ENCODE measurements at places on chromosomes 1 and 21.

GRCh38 chr1:31437433-31438037, 24.5 kb downstream of the SERINC2 start:
- no peak for DNase-seq

DNA sequence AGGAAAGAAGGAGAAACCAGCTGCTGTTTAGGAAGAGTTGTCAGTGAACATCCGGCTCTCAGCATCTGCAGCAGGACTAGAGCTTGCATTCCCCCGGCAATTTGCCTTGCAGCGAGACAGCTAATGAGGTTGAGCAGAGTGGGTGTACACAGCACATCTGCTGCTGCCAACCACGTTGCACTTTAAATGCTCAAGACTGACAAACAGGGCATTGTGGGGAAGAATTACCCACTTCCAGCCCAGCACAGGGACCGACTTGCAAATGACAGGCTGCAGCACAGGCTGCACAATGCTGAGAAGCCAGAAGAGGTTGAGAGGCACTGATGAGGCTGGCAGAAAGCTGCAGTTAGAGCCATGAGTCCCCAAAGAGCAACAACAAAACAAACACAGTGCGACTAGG, 47.5 kb upstream of the PLA2G2C start:
- DNase-seq: no peak

DNA sequence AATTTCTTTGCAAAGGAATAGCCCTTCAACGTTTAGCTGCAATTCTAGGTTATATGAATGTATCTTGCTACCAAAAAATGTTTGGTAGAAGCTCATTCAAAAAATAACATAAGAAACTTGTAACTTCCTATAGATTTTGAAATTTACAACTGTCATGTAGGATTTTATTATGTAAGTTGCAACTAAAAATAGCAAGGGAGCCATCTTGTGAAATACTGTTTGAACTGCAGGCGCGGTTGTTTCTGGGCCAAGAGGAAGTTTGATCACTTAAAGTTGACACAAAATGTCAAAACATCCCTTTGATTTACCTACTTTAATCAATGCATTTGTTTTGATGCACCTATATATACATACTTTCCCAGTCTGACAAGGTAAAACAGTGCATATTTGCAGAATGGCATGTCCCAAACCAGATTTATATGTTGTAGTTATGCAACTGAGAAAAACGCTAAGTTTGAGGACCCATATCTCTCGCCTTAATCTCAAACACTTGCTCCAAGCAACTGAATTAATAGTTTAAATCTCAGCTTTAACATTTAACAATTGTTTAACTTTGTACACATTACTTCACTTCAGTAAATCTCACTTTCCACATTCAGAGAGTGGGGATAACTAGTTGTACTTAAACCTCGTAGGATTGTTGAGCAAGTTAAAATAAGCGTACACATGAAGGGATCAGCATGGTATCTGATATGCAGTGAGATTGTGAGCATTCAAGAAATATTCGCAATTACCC, 63.9 kb downstream of the KCNK2 start:
- DNase-seq: no peak

- DNase-seq: no peak
Measured at GRCh38 chr1:147630447-147630846, 39.9 kb downstream of the ACP6 start.

DNA sequence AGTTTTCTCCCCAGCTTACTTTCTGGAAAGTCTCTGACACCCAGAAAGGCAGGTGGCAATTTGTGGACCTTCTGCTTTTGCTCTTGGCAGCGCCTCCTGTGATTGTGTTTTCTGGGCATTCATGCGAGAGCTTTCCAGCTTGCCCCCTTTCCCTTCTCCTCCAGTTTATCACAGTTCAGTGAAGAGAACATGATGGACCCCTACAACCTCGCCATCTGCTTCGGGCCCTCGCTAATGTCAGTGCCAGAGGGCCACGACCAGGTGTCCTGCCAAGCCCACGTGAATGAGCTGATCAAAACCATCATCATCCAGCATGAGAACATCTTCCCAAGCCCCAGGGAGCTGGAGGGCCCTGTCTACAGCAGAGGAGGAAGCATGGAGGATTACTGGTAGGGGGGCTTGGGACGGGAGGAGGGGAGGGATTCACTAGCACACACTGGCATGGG, 24.3 kb upstream of the IKBKE start:
- no peak for DNase-seq

GRCh38 chr1:172823534-172823933, 164.6 kb downstream of the FASLG start:
- no peak for DNase-seq

DNA sequence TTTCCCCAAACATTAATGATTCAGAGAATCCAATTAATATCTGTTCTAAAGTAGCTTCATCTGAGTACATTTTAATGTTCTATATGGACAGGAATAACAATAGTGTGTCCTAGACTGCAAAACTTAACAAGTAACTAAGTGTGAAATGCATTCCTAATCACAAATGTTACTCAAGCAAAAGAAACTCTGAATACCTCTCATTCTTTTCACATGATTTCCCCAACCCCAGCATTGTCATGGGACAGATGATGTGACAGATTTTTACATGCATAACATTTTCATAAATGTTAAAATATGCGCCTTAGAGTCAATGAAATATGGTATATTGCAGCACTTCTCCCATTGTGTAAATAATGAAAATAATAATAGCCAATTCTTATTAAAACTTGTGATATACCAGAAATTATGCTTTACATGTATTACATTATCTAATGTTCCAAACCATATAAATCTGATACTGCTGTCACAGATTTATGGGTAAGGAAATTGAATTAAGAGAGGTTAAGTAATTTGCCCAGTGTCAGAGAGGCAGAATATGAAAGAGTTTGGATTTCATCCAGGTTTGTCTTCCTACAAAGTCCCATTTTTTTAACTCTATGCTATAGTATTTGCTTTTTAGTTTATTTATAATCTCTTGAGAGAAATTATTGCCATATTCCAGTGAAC, 269.4 kb downstream of the LRRC7 start:
- no peak for DNase-seq

DNA sequence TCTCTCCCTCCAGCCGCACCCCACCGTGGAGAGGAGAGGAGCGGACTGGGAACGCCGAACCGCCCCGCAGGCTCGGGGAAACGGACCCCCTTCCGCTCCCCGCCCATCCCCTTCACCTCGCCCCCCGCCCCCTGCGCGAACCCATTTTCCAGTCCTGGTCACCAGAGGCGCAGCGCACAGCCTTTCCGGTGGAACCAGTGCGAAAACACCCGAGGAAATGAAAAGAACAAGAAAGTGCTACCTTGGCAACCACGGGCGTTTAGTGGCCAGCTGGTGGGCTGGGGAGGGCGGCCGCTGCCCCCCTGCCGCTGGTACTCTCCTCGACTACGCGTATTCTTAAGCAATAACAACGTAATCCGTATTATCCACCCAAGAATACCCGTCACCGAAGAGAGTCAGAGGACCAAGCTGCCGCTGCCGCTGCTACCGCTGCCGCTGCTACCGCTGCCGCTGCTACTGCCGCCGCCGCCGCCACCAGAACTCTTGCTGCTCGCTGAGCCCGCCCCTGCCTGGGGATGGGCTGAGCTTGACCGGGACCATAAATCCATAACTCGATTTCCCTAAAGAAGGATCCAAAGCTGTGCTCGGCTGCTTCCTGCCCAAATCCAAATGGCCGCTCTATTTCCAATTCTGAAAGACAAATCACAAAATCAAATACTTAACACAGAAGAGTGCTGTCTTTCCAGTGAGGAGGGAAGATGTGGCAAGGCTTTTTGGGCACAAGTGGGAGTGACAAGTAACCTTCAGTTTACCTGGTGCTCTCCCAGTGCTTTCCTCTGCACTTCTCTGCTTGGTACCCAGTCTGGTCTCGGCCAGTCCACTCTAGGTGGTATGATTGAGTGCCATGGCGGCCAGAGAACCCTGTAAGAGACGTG, 125.2 kb upstream of the DPYD start:
- no peak for DNase-seq

DNA sequence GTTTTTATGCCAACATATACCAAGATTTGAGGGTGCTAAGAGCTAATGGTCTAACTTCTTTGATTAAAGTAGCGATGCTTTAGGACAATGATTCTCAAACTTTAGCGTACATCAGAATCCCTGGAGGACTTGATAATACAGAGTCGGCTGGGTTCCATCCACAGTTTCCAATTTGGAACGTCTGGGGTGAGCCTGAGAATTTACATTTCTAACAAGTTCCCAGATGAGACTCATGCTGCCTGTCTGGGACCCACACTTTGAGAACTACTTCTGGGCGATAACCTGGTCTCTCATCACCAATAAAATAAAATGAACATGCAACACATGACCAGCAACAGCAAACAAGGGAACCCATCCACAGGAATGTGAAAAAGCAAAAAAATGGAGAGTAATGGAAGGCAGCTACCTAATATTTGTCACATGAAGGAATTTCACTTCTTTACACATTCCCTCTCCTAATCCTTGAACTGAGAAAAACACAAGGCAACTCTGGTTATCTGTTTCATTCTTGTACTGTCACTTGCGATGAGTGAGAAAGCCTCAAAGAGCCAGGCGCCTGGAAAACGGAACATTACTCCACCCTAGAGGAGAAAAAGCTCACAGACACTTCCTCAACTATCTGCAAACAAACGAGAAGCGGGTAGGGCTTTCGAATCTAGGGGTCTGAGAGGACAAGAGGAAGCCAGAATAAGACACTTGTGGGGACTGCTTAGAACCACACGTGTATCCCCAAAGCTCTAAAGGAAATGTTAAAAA, 14.0 kb downstream of the HSF2BP start:
- no peak for DNase-seq

- DNase-seq: no peak
Measured at GRCh38 chr1:151309811-151310323, 17.3 kb downstream of the PI4KB start.

DNA sequence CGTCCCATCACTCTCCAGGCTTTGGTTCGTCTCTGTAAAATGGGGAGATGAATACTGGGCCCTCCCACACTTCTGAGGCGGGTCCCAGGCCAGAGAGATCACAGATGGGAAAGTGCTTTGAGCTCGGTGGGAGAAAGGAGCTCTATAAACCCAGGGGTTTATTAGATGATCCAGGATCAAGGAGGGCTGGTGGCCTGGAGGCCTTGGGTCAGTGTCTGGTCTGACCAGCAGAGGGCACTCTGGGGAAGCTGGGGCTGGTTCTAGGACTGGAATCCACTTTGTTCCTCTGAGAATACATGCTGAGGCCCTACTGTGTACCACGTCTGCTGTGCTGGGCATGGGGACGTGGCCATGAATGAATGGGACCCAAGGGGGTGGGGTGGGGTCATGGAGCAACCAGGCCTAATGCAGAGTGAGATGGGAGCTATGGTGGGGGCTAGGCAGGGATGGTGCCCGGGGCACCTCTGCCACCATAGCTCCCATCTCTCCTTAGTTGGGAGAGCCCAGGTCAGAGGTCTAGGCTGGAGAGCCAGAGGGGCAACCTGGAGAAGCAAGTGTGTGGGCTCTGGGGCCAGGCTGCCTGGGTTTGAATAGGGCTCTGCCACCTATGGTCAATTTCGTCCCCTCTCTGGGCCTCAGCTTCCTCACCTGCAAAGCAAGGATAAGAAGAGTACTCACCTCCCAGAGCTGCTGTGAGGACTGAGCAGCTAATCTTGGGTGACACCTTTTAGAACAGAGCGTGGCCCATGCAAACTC, 9.0 kb upstream of the FAM131C start:
- DNase-seq: peak; percentile 36

- DNase-seq: no peak
Measured at GRCh38 chr1:101245246-101245927, 8.6 kb downstream of the S1PR1 start.

DNA sequence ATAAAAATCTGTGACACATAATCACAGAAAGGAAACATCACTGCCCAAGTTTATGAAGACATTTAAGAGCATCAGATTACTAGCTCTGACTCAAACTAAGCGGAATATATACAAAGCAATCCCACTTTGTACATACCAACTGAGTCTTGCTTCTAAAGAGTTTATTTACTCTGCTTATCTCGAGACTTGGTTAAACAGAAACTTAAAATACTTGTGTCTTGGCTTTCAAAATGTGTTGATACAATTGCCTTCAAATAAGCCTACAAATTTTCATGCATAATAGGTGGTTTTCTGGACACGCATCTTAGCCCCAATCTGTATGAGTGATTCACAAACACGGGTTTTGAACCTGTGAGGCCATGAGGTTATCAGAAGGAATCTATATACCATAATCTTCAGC, 21.0 kb downstream of the CD160 start:
- DNase-seq: no peak

GRCh38 chr1:56061824-56062223, 517.5 kb downstream of the PLPP3 start:
- no peak for DNase-seq

DNA sequence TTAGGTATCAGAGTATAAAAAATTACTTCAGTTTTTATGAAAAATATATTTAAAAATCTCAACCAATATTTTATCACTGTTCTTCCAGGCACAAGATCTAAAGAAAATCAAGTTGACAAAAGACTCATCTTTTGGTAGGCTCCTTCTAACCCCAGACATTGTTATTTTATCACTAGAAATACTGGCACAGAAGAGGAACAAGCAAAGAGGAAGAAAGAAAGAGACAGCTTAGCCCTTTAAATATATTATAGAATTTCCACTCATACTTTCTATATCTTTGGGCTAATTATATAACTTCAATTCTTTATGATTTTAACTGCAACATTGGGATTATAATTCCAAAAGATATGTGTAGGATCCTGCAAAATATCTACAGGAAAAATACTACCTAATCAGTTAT, 32.4 kb downstream of the SPTA1 start:
- no peak for DNase-seq

DNA sequence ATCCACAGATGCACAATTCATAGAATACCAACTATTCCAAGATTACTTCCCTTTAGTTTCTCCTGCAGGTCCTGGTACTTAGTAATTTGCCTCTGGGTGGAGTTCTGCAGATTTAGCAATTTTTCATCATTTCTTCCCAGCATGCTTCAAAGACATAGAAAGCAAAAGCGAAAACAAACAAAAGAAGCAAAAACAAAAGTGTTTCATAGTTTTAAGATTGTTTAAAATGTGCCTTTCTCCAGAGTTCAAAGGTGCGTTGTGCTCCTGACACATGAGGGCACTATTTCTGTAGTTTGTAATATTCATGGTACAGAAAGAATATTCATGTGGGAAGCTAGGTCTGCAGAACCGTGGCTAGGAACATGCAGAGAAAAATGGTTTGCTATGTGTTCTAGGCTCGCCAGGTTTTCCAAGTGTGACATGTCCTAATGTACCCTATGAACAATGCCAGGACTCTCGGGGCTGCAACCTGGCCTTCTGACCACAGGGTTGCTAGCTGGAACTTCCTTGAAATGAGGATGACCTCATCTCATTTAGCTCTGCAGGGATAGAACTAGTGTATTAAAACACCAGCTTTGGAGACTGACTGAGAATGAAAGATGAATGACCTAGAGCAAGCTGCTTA, 30.0 kb upstream of the RCSD1 start:
- no peak for DNase-seq

- no peak for DNase-seq
Measured at GRCh38 chr21:41610042-41610839, 102.3 kb upstream of the TMPRSS2 start.

DNA sequence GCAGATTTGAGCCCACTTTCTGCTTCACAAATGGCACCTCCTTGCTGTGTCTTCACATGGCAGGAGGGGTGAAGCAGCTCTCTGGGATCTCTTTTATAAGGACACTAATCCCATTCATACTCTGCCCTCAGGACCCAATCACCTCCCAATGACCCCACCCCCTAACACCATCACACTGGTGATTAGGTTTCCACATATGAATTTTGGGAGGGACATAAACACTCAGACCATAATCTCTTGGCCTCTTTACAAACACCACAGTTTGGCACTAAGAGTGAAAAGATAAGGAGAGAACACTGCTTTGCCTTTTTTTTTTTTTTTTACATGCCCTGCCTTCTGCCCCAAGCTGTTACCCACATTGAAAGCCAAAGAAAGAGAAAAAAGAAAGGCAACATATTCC, 166.2 kb upstream of the NFIA start:
- no peak for DNase-seq

- no peak for DNase-seq
Measured at GRCh38 chr1:223125766-223126165, 17.3 kb downstream of the TLR5 start.
